Fibroblast of skin of back (primary cell): ENCODE measurements at places on chromosomes 7 and 10.

DNA sequence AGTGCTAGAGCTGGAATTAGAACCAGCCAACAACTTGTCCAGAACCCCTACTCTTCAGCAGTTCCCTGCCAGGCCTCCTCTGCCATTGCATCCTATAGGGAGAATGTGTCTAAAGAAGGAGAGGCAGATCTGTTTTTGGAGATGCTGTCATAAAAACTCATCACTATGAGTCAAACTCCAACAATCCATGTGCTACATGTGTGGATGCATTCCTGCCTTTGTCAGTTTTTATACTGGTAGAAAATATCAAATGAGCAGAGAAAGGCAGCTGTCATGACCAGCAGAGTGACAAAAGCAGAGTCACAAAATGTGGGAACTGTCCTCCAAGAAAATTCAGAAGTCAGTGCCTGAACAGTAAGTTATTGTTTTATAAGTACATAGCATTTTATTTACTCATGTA, 93.0 kb downstream of the ABLIM1 start:
- DNase-seq = peak; percentile 87

DNA sequence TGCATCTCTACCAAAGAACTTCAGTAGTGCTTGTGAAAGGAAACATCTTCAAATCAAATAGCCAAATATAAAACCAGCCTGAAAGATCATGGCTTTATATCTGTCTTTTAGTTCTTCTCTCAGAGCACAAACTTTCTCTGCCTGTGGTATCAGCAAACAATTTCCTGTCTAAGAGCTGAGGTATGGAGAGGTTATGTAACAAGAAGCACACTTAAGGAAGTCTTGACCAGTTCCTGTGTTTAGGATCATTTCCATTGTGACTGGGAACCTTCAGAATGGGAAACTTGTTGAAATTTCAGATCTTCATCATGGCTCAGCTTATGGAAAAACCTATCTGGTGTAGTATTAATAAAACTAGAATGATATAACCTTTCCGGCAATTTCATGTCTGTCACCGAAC, 148.8 kb downstream of the MBL2 start:
- no peak for DNase-seq

DNA sequence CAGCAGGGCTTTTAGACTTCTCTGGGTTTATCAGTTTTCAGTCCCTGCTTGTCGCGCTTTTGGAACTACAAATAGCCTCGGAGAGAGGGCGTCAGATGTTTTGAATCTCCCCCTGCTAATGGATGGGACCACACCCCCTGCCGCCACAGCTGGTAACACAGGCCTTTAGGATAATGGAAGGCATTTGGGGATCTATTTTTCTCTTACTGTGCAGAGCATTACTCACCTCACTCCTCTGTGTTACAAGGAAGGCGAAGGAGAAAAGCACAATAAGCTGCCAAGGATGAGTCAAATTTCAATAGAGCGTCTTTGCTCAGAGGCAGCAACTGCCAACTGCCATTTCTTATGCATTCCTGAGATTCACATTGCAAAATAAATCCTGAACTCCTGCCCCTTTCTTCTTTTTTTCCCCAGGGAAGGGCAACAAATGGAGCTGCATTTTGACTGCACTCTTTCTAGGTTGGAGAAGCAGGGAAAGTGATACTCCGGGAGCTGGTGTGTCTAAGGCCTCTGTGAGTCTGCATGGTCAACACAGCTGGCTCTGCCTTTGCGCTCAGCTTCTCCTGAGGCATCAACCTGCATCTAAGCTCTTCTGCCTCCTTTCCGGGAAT, 31.5 kb upstream of the SMNDC1 start:
- peak; percentile 98 for DNase-seq

- DNase-seq = no peak
Observed at GRCh38 chr7:55048221-55048859, 29.5 kb downstream of the EGFR start.

DNA sequence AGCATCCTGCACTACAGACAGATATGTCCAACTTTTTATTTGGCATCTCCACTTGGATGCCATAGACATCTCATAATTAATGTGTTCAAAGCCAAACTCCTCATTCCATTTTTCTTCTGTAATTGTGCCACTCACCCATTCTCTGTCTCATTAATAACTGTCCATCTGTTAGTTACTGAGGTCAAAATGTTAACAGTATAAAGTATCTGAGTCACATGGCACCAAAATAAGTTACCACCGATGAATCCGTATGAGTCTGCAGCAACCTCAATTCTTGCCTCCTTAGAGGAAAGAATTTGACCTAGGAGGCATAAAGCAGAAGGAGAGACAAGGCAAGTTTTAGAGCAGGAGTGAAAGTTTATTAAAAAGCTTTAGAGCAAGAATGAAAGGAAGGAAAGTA, 16.5 kb upstream of the NT5C3A start:
- DNase-seq = no peak

GRCh38 chr7:74153736-74154135, 20.4 kb upstream of the EIF4H start:
- DNase-seq = no peak

DNA sequence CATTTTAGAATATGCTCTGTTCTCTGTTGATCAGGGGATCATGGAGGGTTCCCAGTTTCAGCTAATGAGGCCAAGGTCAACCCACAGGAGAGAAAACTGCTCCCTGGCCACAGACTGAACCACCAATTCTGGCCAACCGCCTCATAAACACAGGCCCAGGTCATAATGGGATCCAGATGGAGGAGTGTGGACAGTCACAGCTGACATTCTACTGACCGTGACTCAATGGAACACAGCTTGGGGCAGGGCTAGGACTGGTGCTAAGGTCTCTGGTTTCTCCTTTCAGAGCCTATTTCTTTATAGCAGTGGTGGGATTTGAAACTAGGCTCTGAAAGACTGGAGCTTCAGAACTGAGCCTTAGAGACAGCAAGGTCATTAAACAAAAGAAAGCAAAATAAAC, 68.3 kb downstream of the HIPK2 start:
- peak; percentile 59 for DNase-seq

GRCh38 chr7:30445770-30446169, 32.8 kb downstream of the NOD1 start:
- DNase-seq = no peak

GRCh38 chr10:123795846-123796590, 95.6 kb downstream of the CPXM2 start:
- DNase-seq = no peak

DNA sequence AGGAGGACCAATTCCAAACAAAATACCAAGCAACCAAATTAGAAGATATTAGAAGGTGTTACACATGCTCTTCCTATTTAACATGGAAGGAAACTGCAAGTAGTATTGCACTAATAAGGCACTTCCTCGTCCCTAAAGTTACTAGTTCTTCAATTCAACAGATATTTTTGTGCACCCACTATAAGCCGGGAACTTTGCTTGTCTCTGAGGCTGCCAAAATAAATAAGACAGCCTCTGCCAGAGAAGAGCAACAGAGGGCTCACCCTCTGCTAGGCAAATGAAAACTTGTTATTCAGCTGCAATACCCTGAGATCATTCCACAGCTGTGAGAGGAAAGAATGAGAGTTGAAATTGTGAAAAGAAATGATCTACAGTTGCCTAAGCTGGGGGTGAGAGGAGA, 37.4 kb upstream of the GSAP start:
- DNase-seq = peak; percentile 63

GRCh38 chr7:150435047-150435389, 15.4 kb upstream of the GIMAP8 start:
- DNase-seq = no peak

- peak; percentile 84 for DNase-seq
Observed at GRCh38 chr10:35005868-35006267, 84.3 kb downstream of the CUL2 start.

GRCh38 chr10:11595395-11595692, 16.1 kb downstream of the USP6NL start:
- DNase-seq = no peak

DNA sequence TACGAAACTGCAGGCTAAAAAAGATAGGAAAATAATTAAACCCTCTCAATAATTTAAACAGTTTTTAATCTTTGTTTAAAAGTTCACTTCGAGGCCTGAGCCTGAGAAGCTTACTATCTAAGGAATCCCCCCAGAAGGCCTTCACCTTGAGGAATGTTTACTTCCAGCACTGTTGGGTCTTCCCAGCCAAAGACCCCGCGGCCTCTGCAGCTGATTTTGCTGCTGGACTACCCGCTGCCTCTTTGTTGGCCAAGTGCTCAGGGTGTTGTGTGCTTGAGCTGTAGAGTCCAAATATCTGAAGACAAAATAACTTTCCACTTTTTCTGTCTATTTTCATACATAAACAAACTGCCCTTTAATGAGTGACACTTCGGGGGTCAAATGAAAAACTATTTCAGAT, 292.7 kb downstream of the GLRX3 start:
- no peak for DNase-seq

DNA sequence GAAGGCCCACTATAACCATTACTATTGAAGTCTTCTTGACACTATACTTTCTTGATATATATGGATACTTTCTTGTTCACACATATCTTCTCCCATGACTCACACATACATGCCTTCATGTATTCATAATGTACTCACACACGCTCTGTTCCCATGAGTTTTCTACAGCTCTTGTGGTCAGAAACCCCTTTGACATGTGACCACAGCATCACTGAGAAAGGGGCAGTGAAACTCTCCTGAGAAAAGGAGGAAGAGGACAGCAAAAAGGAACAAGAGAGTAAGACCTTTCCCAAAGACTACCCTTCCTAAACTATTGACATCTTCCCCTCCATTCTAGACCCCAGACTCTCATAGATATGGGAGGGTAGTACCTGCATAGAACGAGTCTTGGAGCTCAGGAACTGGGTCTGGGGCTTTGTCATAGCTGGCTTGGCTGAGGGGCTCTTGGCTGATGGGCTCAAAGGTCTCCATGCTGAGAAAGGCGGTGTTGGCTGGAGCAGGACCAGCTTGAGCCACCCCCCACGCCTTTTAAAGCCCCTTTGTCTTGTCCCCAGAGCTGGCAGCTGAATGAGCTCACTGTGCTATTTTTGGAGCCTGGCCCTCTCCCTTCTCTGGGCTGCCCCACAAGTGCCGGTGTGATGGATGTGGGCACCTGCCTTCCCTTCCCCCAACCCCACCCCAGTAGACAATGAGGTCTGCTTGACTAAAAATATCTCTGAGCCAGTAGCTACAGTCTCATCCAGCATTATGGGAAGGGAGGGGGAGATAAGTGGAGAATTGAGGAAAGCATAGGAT, 5.1 kb downstream of the SYNPO2L start:
- DNase-seq = peak; percentile 95

DNA sequence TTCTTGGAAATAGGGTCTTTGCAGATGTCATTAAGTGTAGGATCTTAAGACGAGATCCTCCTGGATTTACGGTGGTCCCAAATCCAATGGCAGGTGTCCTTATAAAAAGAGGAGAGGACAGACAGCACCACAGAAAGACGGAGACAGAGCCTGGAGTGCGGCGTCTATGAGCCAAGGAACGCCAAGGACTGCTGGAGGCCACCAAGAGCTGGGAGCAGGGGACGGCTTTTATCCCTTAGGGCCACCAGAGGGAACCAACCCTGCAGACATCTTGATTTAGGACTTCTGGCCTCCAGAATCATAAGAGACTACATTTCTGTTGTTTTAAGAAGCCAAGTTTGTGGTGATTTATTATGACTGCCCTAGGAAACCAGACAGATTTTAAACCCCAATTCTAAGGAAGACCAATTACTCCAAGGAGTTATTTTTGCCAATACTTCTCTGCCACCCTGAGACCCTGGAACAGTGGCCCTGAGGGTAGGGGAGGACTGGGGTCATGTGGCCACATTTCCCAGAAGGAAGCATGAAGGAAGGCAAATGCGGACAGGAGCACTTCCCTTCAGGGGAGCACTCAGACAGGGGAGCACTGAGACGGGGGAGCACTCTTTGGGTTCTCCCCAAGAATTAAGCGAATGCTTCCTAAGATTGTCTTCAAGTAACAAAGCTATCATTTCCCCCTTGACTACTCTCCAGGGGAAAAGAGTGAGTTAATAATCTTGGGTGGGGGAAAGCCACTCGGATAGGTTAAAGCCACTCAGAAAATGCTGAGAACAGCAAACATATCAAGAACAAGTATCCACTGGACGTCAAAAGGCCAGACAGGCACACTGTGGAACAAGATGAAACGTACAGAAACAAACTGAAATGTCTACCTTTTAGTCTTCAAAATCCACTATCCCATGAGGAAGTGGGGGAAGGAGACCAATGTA, 67.5 kb downstream of the CHST15 start:
- peak; percentile 46 for DNase-seq

DNA sequence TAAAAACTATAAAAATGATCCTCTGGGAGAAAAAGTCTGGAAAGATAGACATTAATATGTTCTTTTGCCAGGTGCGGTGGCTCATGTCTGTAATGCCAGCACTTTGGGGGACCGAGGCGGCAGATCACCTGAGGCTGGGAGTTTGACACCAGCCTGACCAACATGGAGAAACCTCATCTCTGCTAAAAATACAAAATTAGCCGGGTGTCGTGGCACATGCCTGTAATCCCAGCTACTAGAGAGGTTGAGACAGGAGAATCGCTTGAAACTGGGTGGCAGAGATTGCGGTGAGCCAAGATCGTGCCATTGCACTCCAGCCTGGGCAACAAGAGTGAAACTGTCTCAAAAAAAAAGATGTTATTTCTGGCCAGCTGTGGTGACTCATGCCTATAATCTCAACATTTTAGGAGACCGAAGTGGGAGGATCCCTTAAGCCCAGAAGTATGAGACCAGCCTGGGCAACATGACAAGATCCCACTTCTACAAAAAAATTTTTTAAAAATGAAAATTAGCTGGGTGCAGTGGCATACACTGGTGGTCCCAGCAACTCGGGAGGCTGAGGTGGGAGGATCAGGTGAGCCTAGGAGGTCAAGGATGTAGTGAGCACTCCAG, 101.9 kb upstream of the LRRN3 start:
- DNase-seq = peak; percentile 31

GRCh38 chr7:47392241-47392759, 189.6 kb downstream of the TNS3 start:
- peak; percentile 69 for DNase-seq

DNA sequence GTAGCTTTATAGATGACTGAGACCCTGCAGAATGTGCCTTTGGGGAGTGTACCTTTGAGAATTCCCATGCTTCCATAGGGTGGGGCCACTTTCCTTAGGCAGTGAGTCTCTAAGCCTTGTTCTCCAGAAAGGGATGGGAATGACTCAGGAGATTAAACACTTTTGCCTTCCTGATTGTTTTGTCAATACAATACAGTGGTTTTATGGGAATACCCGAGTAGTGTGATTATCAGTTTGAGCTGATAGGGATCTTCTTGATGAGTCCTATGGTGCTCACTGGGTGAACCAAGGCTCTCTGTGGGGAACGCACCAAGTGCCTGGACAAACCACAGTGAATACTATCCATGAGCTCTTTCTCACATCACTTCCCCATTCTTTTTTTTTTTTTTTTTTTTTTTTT, 6.3 kb downstream of the MYOF start:
- DNase-seq = peak; percentile 93

- peak; percentile 78 for DNase-seq
Observed at GRCh38 chr10:15859906-15860691, at the start of gene MINDY3. Gene MINDY3 (minus strand): TSS chr10:15860507. CDS start chr10:15860299, 208 bp downstream.

DNA sequence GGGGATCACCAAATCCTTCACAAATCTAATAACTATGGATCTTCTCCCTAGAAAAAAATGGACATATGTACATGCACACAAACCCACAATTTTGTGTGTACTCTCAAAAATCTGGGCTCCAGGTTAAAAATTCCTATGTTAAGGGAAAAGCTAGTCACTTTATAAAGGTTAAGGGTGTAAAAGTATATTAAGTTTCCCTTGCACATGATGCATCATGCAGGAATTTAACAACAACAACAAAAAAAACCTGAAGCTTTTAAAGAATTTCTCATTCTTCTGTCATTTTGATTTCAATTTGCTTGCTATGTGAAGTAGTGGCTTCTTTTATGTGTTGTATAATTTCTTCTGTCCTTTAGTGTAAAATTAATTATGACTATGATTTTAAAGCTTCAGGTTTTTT, 123.7 kb downstream of the CNOT4 start:
- DNase-seq = peak; percentile 21
